ENCODE measurements at places on chromosomes 7 and 10. TPM values are rescaled to one million over a fixed set of nuclear protein-coding genes. Genes with fewer than 3 reads are reported as not detected.
A peak's percentile ranks its signal among the peaks of the same experiment; 100 is the strongest.

Gene MBL2
- total RNA-seq = not detected

DNA sequence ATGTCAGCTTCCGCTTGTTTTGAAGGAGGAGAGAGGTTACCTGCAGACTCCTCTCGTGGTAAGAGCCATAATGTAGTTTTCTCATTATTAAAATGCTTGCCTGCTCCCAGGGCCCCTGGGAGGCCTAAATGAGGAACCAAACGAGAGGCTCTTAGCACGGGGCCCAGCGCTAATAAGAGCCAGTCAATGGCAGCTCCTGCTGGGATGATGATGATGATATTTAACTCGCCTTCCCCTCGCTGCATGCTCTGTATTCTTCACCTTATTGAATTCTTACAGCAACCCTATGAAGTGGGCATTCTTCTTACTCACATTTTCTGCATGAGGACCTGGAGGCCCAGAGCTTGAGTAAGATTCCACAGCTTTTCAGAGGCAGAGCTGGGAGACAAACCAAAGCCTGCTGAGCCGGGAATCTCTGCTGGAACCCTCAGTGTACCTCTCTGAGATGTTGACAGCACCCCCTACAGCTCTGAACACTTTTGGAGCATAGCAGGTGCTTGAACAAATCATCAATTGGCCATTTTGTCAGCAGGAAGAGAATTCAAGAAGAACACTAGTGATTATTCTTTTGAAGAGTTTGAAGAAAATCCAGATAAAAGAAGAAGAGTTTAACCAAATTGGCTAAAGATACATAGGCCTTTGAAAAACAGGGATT is 93.1 kb upstream of the HABP2 start:
- DNase-seq = no peak

- no peak for DNase-seq
Observed at GRCh38 chr7:87287738-87288341, 57.6 kb upstream of the CROT start.

- DNase-seq = no peak
Observed at GRCh38 chr7:6078548-6078947, 47.4 kb downstream of the ANKRD61 start.

- no peak for DNase-seq
Observed at GRCh38 chr7:12754179-12754578, 66.7 kb downstream of the ARL4A start.

DNA sequence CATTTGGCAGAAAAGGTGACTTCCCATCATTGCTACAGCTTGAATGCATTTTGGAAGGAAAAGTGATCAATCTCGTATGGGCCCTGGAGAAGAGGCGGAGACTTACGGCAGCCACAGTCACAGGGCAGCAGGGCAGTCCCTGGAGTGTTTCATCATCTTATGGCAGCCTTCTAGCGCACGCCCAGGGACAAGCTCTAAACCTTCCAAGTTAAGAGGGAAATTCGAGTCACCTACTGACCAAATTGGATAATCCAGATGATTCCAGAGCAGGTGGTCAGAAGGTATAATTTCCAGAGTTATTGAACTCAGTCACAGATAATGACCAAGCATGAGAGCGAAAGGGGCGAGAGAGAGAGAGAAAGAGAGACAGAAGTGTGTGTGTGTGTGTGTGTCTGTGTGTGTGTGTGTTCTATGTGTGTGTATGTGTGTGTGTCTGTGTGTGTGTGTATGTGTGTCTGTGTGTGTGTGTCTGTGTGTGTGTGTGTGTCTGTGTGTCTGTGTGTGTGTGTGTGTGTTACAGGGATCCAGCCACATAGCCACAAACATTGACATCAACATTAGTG is 123.7 kb upstream of the ADAM12 start:
- DNase-seq = no peak

- DNase-seq = no peak
Observed at GRCh38 chr10:106181501-106181900, 983.0 kb downstream of the SORCS1 start.

DNA sequence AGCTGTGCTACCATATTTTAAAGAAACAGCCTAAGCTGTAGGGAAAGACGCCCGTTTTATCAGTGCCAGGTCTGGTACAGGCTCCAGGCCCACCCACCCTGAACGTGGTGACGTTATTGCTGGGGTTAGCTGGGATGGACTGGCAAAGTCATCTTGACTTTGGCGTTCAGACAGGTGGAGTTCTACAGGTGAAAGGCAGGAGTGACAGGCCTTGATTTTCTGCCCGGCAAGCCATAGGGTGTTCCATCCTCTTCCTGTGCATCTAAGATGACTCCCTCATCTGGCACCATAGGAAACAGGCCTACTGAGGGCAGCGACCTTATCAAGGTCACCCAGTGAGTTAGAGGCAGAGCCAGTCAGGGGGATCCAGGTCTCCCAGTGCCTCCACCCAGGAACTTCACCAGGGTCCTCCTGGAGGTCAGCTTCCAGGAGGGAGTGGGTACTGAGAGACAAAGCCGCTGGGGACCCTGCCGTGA is 41.6 kb downstream of the HK1 start:
- no peak for DNase-seq

DNA sequence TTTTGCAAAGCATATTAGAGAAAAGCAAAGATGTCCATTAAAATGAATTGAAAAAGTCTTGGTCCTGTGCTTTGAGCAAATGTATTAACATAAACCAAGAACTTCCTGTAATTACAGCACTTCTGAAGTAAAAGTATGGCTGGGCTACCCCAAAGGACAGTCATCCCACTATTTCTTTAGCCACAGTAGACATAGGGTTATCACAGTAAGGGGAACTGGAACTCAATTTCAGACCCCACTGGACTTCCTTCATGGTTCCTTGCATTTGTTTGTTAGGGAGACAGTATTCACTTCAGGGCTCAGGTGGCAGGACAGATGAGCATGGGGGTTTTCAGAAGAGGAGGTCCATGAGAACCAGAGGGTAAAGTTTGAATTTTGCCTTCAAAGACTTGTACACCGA is 203.1 kb upstream of the PDE1C start:
- no peak for DNase-seq

GRCh38 chr7:67729771-67730170 is 733.1 kb downstream of the TYW1 start:
- DNase-seq = no peak

DNA sequence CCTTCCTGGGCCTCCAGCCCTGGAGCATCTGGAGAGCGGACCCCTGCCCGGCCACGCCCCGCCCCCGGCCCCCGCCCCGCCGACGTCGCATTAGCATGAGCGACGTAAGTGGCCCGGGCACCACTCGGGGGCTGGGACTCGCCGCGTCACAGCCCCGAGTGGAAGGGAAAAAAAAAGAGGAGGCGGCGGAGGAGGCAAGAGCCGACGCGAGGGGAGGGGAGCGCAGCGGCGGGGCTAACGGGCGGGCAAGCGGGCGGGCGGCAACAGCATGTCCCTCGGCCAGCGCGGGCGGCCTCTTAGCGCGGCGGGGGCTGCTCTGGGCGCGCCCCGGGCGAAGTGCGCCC is at the start of gene SLC18A3:
Gene SLC18A3 (plus strand): TSS at position 197 of the 344 bp plus-strand sequence. CDS start 431 bp downstream, outside the sequence.
- no peak for DNase-seq

Gene RBM28
- 25.9 TPM for total RNA-seq

GRCh38 chr10:58952747-58953466 is 223.5 kb upstream of the PHYHIPL start:
- DNase-seq = no peak

Gene SUMF2
- 98.6 TPM for total RNA-seq

DNA sequence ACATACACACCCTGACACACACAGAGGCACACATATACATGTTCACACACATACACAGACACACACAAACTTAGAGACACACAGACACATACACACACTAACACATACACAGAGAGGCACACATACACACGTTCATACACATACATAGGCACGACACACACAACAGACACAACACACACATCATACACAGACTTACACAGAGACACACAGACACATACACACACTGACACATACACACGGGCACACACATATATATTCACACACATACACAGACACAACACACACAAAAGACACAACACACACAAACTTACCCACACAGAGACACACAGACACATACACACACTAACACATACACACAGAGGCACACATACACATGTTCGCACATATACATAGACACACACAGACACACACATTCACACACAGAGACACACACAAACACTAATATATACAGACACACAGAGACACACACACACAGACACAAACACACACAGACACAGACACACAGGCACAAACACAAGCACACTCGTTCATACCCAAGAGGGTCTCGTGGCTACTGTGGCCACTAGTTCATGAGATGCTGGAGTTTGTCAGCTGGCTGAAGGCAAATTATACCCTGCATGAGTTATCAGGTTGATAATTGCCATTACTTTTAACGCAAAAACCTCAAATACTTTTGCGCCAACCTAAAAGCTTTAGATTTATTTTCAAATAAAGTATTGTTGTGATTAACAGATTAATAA is 17.7 kb upstream of the KLF6 start:
- no peak for DNase-seq

Gene CDH23
- 0.04 TPM for total RNA-seq

DNA sequence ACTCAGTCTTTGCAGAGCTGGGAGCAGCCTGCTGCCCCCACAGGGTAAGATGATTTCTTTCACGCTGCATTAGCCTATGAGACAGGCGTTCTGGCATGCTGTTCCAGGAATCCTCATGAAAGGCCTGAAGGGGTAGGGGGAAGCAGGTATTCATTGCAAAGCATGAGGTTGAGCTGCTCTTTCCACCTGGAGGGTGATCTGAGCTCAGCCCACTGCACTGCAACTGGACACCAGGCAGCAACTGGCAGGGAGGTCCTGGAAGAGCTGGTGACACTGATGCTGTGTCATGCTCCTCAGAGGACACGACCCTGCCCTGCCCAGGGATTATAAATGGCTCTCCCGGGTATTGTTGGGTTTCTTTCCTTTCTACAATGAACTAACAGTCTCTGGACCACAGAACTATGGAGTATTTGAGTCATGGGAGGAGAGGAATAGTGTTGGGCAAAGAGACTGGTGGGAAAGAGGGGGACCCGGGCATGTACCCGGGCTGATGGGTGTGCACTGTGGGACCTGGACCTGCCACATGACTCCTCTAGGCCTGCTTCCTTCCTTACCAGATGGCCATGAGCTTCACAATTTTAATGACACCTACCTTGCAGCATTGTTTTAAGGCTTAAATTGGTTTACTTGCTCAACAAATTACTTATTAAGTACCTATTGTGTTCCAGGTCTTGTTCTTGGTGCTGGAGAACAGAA is 24.3 kb downstream of the SLC25A28 start:
- no peak for DNase-seq

DNA sequence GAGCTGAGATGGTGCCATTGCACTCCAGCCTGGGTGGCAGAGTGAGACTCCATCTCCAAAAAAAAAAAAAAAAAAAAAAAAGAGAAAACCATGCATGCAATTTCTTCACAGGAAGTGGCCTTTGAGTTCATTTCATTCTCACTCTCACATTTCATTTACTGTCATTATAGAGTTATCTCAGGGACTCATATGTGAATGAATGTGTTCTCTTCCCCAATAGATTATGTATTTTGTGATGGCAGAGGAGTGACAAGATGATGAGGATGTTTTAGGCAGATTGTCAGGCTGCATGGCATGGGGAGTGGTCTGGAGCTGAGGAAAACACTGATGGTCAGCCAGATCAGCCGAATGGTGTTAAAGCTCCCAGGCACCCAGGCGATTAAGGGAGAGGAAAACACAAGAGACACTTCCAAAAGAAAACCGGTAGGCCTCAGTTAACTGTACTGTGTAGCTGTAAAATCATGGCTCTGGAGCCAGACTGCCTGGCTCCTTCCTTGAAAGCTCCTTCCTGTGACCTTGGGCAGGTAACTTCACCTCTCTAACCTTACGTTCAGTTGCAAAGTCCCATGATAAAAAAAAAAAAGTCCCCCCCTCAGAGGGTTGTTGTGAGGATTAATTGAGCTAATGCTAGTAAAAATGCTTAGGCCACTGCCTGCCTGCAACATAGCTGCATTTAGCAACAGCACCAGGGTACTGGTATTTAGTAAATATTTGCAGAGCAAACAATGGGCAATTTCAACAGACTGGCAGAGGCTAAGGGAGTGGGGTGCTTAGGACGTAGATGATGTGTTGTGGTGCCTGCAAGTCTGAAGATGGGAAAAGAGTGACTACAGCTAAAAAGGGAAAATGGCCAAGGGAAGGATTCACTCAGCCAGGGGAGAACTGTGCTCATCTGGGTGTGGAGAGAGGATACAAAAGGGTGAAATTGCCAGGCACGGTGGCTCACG is 6.9 kb downstream of the FRAT2 start:
- DNase-seq = no peak

DNA sequence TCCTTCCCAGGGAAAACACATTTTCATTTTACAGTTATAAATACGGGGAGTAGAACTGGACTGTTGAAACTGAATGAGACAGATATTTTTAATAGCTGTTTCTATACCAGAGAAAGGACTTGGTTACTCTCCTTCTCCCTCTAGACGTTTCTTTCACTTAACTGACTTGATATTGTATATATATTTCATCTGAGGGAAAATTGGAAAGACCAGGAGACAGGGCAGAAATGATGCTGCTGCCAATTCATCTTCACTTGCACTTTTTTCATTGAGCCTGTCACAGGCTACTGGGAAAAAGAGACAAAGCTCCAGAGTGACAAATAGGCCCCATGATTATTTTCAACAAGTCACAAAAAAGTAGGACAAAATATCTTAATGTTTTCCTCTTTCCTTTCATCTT is 636.0 kb upstream of the TPK1 start:
- DNase-seq = no peak

DNA sequence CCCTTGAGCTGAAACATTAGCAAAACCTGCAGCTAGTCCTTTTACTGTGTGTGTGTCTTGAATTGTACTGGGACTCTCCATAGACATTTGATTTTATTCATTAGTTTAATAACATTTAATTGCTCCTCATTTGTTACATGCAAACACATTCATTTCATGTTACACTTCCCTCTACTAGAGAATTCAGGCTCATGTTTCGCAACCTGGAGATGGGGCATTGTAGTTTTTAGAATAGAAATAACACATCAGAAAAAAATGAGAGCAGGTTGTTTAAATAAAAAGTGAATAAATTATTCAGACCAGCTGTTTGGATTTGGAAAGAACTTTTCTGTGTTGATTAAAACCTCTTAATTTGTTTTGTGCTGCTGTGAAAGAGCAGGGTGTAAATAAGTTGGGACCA is 243.9 kb downstream of the ETV1 start:
- DNase-seq = no peak

Gene FAM25A
- total RNA-seq = not detected

Gene C10orf143
- 0.88 TPM for total RNA-seq

- DNase-seq = no peak
Observed at GRCh38 chr7:2753148-2753547, 65.1 kb downstream of the AMZ1 start.

GRCh38 chr10:132779549-132780294 is 6.2 kb downstream of the NKX6-2 start:
- DNase-seq = no peak

Gene TBX20
- total RNA-seq = 0.27 TPM

Gene MET
- total RNA-seq = 161 TPM

GRCh38 chr10:62467527-62467926 is 93.4 kb downstream of the ZNF365 start:
- peak; percentile 23 for DNase-seq

GRCh38 chr7:121442845-121443244 is 46.7 kb upstream of the FAM3C start:
- DNase-seq = no peak

DNA sequence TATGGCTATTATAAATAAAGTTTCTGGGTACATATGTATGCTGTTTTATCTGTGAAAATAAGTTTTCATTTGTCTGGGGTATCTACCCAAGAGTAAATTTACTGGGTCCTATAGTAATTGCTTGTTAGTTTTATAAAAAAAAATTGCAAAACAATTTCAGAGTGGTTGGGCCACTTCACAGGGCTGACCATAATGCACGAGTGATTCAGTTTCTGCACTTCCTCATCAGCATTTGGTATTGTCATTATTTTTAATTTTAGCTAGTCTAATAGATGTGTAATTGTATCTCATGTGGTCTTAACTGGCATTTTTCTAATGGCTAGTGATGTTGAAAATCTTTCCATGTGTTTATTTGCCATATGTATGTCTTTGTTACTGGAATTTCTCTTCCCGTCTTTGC is 452.4 kb upstream of the AKR1E2 start:
- DNase-seq = no peak
